ENCODE measurements at places on chromosomes 11 and 22.

DNA sequence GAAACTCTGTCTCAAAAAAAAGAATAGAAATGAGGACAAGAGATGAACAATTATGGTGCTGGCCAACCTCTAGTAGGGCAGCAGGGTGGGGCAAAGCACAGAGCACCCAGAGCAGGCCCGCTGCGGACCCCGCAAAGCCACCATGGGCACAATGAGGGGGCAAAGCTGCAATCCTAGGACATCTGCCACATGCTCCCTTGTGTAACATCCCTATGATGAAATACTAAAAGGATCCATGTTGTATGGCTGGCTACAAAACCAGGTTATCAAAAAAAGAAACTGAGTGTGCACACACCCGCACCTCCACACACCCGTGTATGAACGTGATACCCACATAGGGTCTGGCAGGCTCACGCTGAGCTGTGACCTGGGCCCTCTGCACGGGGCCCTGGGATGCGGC lies 7.4 kb downstream of the ATP5MGL start:
- DNase-seq, result no peak

DNA sequence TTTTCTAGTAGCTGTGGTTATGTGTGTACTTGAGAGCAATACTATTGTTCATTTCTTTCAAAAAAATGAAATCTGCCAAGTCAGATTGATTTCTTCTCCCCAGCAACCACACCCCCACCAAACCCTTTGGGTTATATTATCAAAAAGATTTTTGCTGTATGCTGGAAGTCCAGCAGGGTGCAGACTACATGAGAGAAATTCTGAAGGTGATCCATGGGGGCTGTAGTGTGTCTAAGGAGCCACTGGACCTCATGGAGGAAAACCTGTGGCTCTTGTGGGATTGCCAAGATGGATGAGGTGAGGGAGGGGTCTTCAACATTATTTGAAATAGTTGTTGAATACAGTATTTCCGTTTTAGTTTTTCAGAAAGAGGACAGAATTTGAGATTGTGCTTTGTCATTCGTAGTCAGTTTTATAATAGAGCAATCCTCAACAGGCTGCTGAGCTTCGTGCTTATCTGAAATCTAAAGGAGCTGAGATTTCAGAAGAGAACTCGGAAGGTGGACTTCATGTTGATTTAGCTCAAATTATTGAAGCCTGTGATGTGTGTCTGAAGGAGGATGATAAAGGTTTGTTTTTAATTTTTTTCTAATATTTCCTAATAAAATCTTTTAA lies 3.1 kb downstream of the EIF3M start:
- no peak for DNase-seq

GRCh38 chr11:58711832-58712231 lies 19.9 kb downstream of the GLYAT start:
- DNase-seq, result no peak

DNA sequence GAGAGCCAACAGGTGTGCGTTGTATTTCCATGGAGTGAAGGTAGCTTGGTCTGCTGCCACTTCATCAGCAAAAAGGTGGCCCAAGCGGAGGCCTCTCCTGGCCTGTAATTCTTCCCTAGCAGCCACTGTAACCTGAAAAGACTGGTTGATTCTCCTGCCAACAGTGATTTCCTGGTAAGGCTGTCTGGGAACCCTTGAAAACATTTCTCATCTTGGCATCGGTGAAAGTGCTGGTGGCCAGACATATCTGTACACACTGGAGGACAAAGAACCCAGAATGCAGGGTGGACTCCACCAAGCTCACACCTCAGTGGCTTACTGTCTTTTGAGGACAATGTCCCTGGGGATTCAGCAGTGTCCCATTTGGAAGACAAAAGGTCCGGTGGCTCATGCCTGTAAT lies 128.0 kb downstream of the TRIM29 start:
- DNase-seq, result no peak

DNA sequence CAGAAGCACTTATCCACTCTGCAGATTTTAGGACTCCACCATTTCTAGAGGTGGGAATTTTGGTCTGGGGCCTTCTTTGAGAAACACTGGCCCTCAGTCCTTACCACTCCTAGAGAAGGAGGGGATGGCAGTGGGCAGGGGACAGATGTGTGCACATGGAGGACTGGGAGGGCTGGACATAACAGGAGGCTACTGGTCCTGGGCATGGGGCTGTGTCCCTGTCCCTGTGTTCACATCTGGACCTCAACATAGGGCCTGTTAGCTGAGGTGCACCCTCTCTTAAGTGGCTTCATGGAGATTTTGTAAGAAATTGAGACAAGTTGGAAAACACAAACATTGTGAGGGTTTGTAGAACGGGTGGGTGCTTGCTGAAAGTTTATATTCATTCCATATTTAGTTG lies 103.4 kb downstream of the ATXN10 start:
- DNase-seq, result no peak

DNA sequence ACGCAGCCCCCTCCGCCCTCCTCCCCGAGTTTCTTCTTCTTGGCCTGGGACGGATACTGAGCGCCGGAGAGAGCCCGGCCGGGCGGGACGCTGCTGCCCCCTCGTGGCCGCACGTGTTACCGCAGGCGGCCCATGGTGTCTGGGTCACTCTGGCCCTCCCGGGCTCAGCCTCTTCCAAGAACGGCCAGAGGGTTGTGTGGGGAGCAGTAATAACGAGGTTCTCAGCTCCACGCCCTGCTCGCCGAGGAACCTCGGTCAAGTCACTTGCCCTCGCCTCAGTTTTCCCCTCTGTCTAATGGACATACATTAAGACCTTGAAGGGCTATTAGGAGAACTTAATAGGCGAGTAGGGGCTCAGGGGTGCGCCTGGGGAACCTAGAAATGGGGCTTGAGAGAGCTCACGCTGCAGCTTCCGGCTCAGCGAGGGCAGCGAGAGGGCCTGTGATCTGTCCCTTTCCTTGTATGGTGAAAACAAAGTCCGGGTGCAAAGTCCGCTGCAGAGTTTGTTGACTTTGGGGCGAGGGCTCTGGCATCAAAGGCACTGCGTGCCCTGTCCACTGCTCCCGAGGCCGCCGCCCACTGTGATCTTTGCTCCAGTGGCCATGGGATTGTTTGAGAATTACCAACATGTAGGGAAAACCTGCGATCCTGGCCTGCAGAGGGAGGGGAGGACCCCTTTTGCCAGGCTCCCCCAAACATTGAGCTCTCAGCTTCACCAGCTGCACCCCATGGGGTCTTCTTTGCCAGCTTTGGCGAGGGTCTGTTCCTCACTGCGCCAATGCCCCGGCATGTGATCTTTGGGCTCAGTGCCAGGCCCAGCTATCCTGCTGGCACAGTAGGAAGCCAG lies 14.4 kb upstream of the LRP5 start:
- DNase-seq, result no peak

DNA sequence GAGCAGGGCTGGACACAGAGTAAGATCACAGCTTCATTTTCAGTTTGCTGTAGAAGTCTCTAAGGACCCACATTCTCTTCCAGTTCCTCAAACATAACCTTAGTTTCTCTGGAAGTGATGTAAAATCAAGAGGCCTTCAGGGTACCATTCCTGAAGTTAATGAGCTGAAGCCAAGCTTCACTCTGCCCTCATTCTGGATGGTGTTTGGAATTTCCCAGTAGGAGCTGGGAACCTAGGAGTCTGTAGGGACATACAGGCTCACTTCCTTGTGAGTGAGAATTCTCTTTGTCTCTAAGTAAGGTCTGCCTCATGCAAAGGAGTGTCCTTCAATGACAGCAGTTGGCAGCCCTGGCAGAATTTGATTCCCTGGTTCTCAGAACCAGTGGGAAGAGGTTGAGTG lies 142.4 kb upstream of the NARS2 start:
- DNase-seq, result no peak

- peak; percentile 55 for DNase-seq
Measured at GRCh38 chr11:117366248-117366647, 38.6 kb downstream of the CEP164 start.

GRCh38 chr11:59769111-59769510 lies 13.9 kb downstream of the STX3 start:
- no peak for DNase-seq

DNA sequence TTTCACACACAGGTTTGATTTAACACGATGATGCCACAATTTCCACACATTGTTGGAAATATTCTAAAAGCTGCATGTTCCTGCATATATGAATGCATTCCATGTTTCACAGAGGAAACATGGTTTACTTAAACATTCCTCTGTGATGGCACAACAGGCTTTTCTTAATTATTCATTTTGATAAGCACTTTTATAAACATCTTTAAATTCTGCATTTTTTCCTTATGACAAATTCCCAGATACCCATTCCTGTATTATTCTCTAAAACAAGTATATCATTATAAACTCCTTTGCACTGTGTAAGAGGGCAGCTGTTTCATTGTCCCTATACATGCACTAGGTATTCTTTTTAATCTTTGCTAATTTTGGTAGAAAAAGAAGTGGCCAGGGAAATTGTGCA lies 532.3 kb downstream of the SOX6 start:
- DNase-seq, result no peak

- no peak for DNase-seq
Measured at GRCh38 chr22:49951000-49951677, 9.4 kb upstream of the PIM3 start.

GRCh38 chr11:72038491-72038890 lies 39.8 kb downstream of the IL18BP start:
- no peak for DNase-seq

- no peak for DNase-seq
Measured at GRCh38 chr11:67463680-67464410, 5.2 kb downstream of the TMEM134 start.

- DNase-seq, result peak; percentile 49
Measured at GRCh38 chr11:76159983-76160661, 46.2 kb downstream of the WNT11 start.

DNA sequence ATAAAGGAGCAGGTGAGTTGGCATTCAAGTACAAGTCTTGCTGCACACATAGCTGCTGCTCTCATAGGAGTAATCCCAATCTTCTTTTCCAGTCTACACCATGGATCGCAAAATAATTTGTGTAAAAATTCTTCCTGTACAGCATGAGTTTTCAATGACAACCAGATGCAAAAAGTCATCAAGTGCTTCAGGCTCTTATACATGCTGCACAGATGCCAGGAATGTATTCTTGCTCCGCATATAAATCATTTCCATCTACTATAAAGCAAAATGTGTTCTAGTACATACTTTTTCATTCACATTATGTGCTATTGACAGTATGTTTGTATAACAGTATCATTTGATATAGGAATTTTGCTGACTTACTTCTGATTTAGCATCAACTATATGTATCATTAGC lies 35.4 kb downstream of the NXPE2 start:
- no peak for DNase-seq

DNA sequence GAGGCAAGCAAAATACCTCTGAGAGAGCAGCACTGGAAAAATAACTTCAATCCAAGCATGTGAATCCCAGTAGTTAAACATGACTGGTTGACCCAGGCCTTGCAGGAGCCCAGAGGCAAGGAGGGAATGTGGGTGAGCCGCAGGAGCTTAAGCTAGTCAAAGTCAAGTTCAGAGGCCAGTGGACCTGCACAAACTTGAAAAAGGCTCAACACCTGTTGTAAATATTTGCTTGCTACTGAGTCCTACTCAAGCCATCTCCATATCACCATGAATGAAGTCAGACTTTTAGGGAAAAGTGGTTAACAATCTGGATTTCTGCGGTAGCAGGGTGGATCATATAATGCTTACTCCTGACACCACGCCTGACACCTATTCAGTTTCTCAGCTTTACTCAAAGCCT lies 4.8 kb upstream of the CAT start:
- no peak for DNase-seq

DNA sequence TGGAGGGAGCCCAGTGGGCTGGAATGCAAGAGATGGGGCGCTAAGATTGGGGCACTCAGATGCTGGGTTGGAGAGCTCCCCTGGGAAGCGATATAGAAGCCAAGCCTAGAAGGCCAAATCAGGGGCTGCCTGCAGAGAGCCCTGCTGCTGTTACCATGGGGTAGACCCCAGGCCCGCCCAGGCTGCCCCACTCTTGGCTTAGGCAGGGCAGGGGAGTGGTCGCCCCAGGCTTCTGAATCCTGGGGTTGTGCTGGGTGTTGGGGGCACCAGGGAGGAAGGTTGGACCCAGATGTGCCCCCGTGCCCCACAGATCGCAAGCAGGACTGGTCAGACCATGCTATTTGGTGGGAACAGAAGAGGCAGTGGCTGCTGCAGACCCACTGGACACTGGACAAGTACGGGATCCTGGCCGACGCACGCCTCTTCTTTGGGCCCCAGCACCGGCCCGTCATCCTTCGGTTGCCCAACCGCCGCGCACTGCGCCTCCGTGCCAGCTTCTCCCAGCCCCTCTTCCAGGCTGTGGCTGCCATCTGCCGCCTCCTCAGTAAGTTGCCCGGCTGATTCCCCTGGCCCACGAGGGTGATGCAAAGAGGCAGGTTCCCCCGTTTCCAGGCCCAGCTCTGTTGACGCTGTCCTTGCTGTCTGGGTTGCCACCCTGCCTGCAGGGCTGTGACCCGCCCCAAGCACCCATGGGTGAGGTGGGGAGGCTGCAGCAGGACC lies 3.9 kb downstream of the FERMT3 start:
- no peak for DNase-seq

DNA sequence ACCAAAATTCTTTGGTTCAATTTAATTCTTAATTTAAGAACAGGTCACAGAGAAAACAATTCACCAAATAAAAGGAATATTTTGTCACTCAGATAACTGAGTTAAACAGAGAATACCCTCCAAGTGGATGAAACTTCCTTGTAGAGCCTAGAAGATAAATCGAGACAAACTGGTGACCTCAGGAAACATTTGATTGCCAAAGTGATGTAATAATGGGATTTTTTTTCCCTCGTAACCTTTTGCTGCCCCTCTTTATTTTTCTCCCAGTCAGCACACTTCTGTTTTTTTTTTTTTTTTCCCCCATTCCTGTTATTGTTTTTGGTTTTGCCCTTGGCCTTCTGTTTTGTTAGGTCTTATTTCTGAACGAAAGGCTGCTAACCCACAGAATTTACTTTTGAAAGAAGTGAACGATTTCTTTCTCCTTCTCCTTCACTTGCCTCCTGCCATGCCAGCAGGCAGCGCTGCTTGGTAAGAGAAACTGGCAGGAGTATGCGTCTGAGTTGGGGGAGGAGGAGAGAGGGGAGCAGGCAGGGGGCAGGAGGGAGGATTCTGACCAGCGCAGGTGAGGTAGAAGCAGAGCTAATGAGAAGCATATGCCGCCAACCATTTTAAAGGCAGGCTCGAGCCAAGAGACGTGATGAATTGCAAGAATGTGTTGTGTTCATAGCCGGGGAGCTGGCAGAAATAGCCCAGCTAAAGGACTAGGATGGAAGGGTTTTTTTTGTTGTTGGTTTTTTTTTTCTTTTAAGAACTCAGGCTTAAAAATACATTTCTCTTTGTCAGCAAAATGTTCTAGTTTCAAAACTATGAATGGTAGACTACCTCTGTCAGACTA lies 121.9 kb upstream of the MTMR2 start:
- DNase-seq, result no peak

GRCh38 chr11:14637868-14638409 lies 5.7 kb upstream of the PDE3B start:
- no peak for DNase-seq

Measured in NCI-H524 treated with DMSO at 0.1 percent for 48 hours (cell line).